Thyroid gland (tissue), 4 donors: ENCODE measurements at places on chromosomes 3 and 15. TPM values are rescaled to one million over a fixed set of nuclear protein-coding genes. Genes with fewer than 3 reads are reported as not detected.
A peak's percentile ranks its signal among the peaks of the same experiment; 100 is the strongest.

DNA sequence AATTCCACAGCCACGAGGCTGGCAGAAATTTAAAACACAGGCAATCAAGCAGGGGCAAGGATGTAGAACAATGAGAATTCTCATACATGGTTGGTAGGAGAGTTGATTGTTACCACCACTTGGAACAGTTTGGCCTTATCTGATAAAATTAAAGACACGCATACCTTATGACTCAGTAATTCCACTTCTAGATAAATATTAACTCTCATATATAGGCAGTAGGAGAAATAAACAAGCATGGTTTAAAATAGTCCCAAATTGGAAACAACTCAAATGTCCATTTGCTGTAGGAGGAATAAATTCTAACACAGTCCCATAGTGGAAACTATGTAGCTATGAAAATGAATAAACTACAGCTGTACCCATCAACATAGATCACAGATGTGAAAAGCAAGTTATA, 42.3 kb upstream of the USP3 start:
- DNase-seq, result no peak
- no peak overlapping the region for H3K27ac ChIP-seq
- no peaks in the 10 kb centered on the region for H3K27me3 ChIP-seq
- H3K4me1 ChIP-seq, result peaks cover 5% of the 10 kb centered on the region
- no peak overlapping the region for H3K4me3 ChIP-seq
- H3K36me3 ChIP-seq, result no peaks in the 10 kb centered on the region

GRCh38 chr3:195384952-195385351, 57.9 kb downstream of the ACAP2 start:
- no peaks in the 10 kb centered on the region for H3K27me3 ChIP-seq
- no peaks in the 10 kb centered on the region for H3K36me3 ChIP-seq
- H3K27ac ChIP-seq, result no peak overlapping the region
- H3K4me3 ChIP-seq, result no peak overlapping the region
- DNase-seq, result no peak

GRCh38 chr3:31275583-31275982, 257.1 kb upstream of the STT3B start:
- H3K36me3 ChIP-seq, result no peaks in the 10 kb centered on the region
- H3K27me3 ChIP-seq, result no peaks in the 10 kb centered on the region
- H3K27ac ChIP-seq, result no peak overlapping the region

DNA sequence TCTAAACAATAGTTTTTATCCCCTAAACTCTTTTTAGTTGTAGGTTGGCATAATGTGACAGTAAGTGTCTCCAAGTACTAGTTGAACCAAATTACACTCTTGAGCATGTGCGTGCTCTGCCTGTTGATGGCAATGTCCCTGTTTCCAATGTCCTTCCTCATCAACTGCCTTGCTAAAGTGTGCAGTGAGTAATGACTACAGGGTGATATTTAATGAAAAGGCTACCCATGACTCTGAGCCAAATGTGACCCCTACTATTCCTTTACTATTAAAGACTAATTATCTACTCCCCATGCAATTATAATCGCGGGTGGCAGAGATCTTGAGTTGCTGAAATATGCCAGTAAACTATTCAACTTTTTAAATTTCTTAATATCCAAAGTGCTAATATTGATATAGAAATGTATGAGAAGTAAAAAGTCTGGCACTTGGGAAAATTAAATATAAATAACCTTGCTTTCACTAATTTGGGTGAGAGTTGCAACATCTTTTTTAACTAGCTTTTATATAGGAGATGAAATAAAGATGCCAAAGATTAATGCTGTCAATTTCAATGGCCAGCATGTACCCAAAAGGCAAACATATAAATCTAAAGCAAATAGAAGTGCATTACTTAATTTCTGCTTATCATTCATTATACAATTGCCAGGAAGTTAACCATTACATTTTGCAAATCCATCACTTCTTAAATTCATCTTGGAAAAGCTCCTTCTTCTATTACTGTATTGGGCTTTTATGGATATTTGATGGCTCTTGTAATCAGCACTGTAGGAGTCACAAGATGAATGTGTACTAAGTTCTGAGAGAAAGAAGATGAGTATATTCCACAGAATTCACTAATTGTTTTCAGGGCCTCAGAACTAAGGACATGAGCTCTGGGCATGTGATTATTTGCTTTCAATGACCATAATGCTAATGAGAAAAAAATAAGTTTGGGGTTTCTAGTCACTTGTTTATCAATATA, 518.2 kb upstream of the NAALADL2 start:
- no peak overlapping the region for H3K27ac ChIP-seq
- no peaks in the 10 kb centered on the region for H3K36me3 ChIP-seq
- no peaks in the 10 kb centered on the region for H3K27me3 ChIP-seq
- H3K4me3 ChIP-seq, result no peak overlapping the region
- no peaks in the 10 kb centered on the region for H3K4me1 ChIP-seq
- DNase-seq, result no peak

DNA sequence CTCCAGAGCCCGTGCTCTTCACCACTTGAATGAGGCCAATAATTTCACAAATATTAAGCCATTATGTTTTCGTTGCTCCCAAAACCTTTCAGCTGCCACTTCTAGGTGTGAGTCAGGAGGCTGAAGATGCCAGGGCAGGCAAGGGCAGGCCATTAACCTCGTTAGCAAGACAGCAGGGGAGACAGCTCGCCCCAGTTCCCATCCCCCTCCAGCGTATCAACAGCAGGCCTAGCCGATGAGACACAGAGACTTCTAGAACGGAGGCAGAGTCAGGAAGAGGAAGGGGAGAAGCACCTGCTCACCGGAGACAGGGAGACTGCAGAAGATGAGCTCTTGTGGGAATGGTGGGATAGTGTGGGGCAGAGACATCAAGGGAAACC, 28.0 kb upstream of the PLA2G4E start:
- DNase-seq, result no peak
- no peaks in the 10 kb centered on the region for H3K36me3 ChIP-seq
- H3K4me1 ChIP-seq, result peaks cover 27% of the 10 kb centered on the region
- no peaks in the 10 kb centered on the region for H3K27me3 ChIP-seq

- no peaks in the 10 kb centered on the region for H3K36me3 ChIP-seq
- no peaks in the 10 kb centered on the region for H3K4me1 ChIP-seq
- H3K27me3 ChIP-seq, result no peaks in the 10 kb centered on the region
- no peak for DNase-seq
Measured at GRCh38 chr3:189967254-189967865, 153.3 kb downstream of the P3H2 start.

GRCh38 chr15:63372753-63373152, 8.9 kb downstream of the CA12 start:
- H3K4me1 ChIP-seq, result peaks cover 28% of the 10 kb centered on the region
- DNase-seq, result no peak
- no peaks in the 10 kb centered on the region for H3K36me3 ChIP-seq
- H3K4me3 ChIP-seq, result no peak overlapping the region

- no peaks in the 10 kb centered on the region for H3K4me1 ChIP-seq
- no peaks in the 10 kb centered on the region for H3K36me3 ChIP-seq
- no peak overlapping the region for H3K4me3 ChIP-seq
- DNase-seq, result no peak
Measured at GRCh38 chr15:68719051-68719450, 101.6 kb downstream of the ANP32A start.

- H3K27me3 ChIP-seq, result no peaks in the 10 kb centered on the region
- no peak overlapping the region for H3K27ac ChIP-seq
- no peaks in the 10 kb centered on the region for H3K4me1 ChIP-seq
- no peak overlapping the region for H3K4me3 ChIP-seq
Measured at GRCh38 chr3:141096164-141096563, 45.0 kb downstream of the SPSB4 start.

DNA sequence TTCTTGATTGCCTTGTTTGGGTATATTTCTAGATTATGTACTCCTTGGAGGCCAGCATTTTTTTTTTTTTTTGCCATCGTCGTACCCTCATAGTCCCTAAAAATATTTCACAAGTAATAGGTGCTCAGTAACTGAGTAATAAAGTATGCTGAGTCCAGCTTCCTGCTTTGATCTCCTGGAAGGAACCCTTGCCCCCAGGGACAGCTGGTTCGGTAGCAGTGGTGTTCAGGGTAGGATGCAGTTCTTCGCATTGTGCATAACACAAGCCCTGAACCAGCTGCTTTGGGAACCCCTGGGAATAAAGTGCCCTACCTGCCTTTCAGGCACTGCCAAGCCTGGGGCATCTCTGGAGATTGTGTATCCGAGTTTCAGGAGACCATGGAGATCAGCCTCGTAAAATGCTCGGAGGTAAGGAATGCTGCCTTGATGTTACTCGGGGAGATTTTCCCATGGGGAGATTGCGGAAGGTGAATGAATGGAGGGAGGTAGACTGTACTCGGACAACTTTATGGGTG, 7.6 kb downstream of the MYZAP start:
- no peak overlapping the region for H3K4me3 ChIP-seq
- H3K36me3 ChIP-seq, result no peaks in the 10 kb centered on the region
- H3K27ac ChIP-seq, result no peak overlapping the region
- no peaks in the 10 kb centered on the region for H3K27me3 ChIP-seq
- H3K4me1 ChIP-seq, result peaks cover 10% of the 10 kb centered on the region
- DNase-seq, result no peak

GRCh38 chr3:196120291-196120951, 38.5 kb upstream of the TFRC start:
- H3K4me1 ChIP-seq, result no peaks in the 10 kb centered on the region
- H3K36me3 ChIP-seq, result no peaks in the 10 kb centered on the region
- H3K27ac ChIP-seq, result no peak overlapping the region
- no peak for DNase-seq

DNA sequence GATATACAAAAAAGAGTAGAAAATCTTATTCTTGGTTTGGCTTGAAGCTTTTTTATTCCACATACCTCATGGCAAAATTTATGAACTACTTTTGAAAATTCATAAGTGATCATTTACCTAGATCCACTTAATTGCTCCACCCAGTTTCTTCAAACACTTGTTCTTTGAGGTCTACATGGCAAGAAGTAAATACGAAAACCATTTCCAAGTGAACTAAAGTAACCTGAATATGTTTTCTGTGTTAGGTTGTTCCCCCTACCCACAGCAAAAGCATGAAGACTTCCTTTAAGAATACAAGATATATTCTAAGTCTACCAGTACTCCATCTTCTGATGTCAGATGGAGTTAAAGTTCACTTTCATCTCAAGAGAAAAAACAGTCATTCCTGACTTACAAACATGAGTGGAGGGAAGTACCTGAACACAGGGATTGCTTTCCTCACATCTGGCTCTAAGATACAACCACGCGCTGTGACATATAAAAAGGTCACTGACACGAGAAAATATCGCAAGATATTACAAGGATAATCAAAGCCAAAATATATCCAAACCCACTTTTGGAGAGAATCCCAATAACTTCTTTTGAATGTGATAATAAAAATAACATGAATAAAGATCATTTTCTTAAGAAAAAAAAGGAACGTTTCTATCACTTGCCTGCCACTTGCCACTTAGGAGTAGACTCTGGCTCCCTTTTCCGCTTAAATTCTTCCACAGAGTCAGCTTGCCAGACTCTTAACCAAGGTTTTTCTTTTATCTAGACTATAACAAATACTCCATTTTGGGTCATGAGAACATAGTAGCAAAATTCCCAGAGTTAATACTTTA, 424.5 kb downstream of the TIGIT start:
- DNase-seq, result no peak
- H3K36me3 ChIP-seq, result no peaks in the 10 kb centered on the region
- no peak overlapping the region for H3K4me3 ChIP-seq
- H3K4me1 ChIP-seq, result peaks cover 4% of the 10 kb centered on the region

GRCh38 chr3:56702490-56703315, 19.6 kb upstream of the TASOR start:
- no peaks in the 10 kb centered on the region for H3K27me3 ChIP-seq
- H3K27ac ChIP-seq, result no peak overlapping the region
- DNase-seq, result peak; percentile 42
- no peaks in the 10 kb centered on the region for H3K4me1 ChIP-seq
- H3K4me3 ChIP-seq, result no peak overlapping the region

DNA sequence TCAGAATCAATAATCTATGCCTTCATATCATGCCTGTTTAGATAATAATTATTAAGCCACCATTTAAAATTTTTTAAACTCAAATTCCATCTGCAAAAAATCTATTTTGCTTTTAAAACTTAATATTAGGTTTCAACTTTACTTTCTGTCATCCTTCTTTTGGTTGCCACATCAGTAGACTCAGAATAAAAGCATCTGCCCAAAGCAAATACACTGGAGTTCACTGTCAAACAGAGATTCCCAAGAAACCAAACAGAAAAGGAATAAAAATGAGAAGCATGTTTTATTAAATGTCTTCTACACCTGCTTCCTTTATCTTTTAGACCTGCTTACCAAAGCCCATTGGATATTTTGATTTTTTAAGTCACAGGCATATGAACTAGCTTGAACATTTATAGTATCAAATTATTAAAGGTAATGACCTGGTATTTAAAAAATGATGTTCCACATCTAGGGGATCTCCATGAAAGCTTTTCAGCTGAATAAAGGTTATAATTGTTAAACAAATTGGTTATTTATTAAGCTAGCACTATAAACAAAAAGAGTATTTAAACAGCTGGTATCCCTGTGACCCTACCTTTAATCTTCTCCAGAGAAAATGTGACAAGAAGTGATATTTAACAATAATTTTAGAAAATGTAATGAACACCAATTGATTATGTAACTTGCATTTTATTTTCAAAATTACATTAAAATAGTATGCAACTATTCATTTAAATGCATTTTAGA, 62.5 kb downstream of the ALCAM start:
- H3K4me1 ChIP-seq, result no peaks in the 10 kb centered on the region
- no peak overlapping the region for H3K27ac ChIP-seq
- no peaks in the 10 kb centered on the region for H3K36me3 ChIP-seq
- no peaks in the 10 kb centered on the region for H3K27me3 ChIP-seq
- H3K4me3 ChIP-seq, result no peak overlapping the region

GRCh38 chr3:42256135-42256819, 9.7 kb downstream of the CCK start:
- DNase-seq, result no peak
- no peak overlapping the region for H3K27ac ChIP-seq
- H3K4me3 ChIP-seq, result no peak overlapping the region
- H3K27me3 ChIP-seq, result no peaks in the 10 kb centered on the region
- no peaks in the 10 kb centered on the region for H3K36me3 ChIP-seq

DNA sequence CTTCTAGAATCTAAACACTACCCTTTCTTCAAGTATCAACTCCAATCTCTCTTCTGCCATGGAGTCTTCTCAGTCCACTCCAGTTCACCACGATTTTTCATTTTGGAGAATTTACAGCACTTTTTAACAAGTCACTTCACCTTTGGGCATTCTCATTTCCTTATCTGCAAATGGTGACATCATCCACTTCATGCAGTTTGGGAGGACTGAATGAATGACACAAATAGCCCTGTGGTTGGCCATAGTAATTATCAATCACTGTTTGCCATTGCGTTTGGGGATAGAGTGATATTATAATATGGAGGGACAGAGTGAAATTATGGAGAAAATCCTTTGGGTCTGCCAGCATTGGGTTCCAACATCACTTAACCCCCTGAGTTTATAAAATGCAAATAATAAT, 38.0 kb upstream of the TM4SF1 start:
- H3K36me3 ChIP-seq, result no peaks in the 10 kb centered on the region
- no peak overlapping the region for H3K4me3 ChIP-seq
- H3K27ac ChIP-seq, result peak overlapping the region; percentile 39
- no peaks in the 10 kb centered on the region for H3K27me3 ChIP-seq
- peaks cover 8% of the 10 kb centered on the region for H3K4me1 ChIP-seq

GRCh38 chr3:14423197-14423743, 20.9 kb downstream of the SLC6A6 start:
- no peak overlapping the region for H3K4me3 ChIP-seq
- no peak overlapping the region for H3K27ac ChIP-seq
- H3K27me3 ChIP-seq, result no peaks in the 10 kb centered on the region
- no peaks in the 10 kb centered on the region for H3K36me3 ChIP-seq
- peak; percentile 46 for DNase-seq

Gene CRYGS
- 3.0 TPM for total RNA-seq

Gene CLDN16
- total RNA-seq, result 0.27 TPM

Gene SLC49A4
- 27.7 TPM for total RNA-seq

Gene LEKR1
- 7.1 TPM for total RNA-seq

Gene MELTF
- 3.0 TPM for total RNA-seq

Gene PRRT3
- total RNA-seq, result 8.5 TPM

Gene ROBO2
- total RNA-seq, result 0.56 TPM

Gene NR2E3
- total RNA-seq, result 0.45 TPM
